ENCODE measurements at places on chromosomes 3 and 15.

DNA sequence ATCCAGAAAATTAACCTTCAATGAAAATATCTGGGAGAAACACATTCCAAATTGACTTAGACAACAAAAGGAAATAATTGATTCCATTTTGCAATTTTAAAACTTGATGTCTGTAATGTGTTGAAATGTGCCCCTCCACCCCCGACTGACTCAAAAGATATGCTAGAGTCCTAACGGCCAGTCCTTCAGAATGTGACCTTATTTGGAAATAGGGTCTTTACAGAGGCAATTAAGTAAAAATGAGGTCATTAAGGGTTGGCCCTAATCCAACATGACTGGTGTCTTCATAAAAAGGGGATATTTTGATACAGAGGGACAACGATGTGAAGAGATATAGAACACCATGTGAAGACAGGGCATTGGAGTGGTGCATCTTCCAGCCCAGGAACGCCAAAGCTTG, 153.9 kb downstream of the PDZRN3 start:
- DNase-seq, result no peak

DNA sequence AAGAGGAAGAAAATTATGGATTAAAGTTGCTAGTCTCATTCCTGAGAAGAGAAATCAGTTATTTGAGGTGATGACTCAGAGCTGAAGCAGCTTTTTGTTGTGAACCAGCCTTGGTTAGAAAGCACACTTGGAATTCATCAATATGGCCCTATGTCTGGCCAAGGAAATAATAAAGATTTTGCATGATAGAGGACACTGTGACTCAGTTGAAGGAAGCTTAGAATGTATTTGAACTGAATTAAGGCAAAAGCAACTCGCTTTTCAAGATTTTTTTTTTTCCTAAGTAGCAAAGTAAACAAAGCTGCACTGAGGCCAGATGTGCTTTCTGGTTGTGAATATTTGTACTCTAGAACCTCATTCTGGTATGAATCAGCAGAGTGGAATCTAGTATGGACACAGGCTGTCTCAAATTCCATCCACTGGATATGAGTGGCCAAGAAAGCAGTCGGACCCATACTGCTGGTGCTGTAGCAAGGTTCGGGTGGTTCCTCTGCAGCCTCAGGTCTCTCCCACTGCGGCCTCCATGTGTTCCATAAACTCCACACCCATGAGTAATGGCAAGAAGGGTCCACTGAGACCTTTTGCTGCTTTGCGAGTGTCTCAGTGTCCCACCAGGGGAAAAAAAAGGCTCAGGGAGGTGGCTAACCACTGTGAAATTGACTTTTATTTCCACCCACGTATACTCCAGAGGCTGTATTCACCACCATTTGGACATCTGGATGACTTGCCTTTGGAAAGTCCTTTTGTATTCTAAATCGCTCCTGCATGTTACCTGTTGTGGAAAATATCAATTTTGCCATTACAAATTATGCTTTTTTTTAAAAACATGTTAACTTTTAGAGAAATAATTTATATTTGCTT, 53.1 kb downstream of the TGFBR2 start:
- DNase-seq, result no peak

- DNase-seq, result no peak
Observed at GRCh38 chr3:72889310-72890165, 1.7 kb downstream of the GXYLT2 start.

- no peak for DNase-seq
Observed at GRCh38 chr15:62087671-62088352, 21.0 kb downstream of the C2CD4A start.

DNA sequence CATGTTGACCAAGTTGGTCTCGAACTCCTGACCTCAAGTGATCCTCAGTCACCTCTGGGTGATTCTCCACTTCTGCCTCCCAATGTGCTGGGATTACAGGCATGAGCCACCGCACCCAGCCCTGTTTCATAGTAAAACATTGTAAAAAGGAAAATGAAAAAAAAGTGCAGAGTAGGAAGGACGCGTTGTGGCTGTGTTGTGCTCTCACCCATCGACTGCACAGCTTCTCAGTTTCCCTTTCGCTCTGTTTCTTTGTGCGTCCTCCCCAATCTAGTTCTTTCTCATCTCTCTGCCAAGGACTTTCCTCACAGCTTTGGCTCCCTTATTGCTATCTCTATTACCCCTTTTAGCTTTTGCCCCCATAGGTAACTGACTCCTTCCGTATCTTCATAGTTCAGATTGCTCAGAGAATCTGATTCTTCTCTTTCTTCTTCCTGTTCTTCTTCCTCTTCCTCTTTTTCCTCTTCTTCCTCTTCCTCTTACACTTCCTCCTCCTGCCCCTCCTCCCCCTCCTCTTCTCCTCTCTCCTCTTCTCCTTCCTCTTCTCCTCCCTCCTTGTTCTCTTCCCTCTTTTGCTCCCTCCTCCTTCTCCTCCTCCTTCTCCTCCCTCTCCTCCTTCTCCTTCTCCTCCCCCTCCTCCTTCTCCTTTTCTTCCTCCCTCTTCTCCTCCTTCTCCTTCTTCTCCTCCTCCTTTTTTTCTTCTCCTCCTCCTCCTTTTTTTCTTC, 81.1 kb upstream of the VGLL4 start:
- DNase-seq, result no peak

GRCh38 chr15:101500865-101501551, 11.5 kb upstream of the PCSK6 start:
- DNase-seq, result no peak

- no peak for DNase-seq
Observed at GRCh38 chr15:66043264-66043663, 174.0 kb downstream of the RAB11A start.

DNA sequence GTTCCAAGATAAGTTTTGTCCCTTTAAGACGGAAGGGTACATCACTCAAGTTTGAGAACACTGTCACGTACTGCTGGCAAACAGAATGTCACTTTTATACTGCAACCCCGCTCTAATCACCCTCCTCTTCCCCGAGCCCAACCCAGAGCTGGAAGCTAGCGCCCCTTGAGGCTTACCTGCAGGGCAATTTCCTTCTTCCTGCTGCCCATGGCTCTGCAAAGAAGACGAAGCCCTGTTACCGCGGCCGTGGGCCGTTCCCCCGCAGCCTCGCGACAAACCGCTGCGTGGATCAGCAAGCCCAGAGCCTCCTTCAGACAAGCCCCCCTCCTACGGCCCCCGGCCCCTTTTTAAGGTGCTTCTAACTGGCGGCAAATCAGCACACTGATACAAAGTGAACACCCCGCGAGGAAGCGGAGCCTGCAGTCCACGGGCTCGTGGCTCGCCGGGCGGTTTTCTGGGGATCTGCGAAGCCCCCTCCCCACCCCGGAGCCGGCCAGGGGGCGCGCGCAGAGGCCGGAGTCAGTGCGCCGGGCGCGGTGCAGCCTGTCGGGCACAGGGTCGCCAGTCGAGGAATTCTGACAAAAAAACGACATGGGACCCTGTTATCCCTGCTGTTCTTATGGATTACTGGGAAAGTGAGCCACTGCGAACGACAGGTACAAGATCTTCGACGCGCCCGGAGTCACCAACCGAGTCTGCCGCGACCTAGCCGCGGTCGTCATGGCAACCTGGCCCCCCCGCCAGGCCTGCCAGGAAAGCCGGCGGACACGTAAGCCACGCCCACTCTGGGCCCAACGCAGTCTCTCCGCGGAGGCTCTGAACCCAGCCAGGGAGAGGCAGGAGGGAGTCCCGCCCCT, at the start of gene NME9:
NME9 (minus strand) TSS at position 725 of the 857 bp plus-strand sequence; CDS start at position 209, 516 bp downstream.
- peak; percentile 90 for DNase-seq

DNA sequence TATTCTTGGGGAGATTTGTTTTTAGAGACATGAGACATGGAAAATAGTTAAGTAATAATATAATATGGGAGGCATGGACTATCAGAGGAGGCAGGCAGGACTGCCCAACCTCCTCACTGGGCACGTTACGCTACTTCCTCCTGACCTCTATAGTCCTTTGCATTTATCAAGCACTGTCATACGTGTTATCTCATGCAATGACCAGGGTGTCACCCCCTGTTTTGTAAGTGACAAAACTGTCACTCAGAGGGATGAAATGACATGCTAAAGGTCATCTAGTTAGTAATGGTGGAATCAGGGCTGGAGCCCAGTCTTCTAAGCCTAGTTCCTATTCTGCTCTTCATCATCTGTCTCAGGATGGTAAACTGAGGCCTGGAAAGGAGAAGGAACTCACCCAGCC, 66.7 kb downstream of the ST6GAL1 start:
- DNase-seq, result no peak

GRCh38 chr3:130811557-130811956, 64.9 kb upstream of the PIK3R4 start:
- no peak for DNase-seq

DNA sequence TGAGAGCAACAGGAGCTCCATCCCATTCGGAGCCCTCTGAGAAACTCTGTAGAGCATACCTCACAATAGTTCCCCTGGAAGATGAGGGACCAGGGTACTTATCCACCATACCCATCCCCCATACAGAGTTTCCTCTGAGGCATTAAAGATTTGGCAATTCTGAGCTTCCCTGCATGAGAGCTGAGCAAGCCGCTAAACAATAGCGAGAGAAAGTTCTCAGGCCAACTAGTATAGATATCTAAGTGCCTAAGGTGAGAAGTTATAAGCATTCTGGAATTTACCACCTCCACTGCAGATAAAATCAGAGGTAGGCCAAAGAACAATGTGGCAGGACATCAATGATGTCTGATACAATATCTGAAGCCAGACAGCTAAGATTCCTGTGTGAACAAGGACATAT, 129.1 kb upstream of the MBNL1 start:
- DNase-seq, result no peak

DNA sequence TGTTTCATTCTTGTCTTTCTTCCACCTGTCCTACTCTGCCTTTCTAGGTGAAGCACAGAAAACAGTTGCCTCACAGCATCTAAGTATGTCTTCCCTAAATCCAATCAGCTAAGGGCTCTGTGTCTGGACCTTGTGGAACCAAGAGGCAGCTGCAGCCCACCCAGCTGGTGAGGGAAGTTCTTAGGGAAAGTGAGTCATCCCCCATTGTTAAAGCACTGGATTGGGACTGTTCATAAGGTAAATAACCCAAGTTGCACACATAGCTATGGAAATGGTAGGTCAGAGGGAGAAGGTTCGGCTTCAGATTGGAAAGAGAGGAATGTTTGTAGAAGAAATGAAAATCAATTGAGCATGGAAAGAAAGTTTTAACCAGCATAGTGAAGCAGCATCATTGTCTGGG, 18.0 kb upstream of the ARNT2 start:
- no peak for DNase-seq

DNA sequence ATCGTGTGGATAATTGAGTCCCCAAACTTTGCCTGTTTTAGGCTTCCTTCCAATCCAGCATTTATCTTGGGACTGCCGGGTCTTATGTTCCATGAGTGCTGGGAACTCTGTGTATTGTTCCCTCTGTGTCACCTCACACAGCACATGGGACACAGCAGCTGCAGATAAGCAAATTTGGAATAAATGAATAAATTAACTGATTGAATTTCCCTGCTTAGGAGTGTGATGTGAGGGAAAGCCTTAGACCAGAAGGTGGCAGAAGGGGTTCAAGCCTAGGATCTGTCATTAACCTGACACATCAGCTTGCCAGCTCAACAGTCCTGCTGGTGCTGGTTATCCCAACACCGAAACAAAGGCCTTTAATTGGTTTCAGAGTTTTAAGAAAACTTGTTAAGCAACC, 114.3 kb downstream of the OXSM start:
- peak; percentile 44 for DNase-seq

- no peak for DNase-seq
Observed at GRCh38 chr3:45967724-45968123, 24.5 kb downstream of the CXCR6 start.

DNA sequence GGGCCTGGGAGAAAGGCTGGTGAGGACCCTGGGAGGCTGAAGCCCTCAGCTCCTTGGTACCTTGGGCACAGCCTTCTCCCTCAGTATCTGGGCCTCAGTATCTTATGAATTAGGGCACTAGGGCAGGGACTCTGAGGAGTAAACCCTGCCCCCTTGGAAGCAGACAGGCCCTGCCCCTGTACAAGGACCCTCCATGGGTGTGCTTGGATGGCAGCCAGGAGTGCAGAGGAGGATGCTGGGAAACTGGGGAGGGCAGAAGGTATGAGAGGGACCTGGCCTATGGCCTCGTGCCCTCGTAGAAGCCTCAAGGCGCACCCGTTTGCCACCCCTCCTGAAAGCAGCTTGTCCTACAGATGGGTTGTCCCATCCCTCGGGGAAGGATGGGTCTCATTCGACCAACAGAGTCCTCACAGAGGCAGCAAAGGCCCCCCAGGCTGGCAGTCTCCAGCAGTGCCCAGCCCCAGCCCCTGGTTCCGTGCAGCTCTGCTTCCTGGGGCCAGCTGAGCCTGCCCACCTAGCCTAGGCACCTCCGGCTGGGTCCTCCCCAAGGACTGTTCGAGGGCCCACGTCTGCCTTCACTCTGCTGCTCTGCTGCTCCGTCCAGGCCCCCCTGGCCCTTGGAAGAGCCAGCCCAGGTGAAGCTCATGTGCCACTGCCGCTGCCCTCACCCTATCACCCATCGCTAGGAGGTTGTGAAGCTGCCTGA, 15.3 kb upstream of the SEMA3F start:
- DNase-seq, result no peak

Measured in NAMALWA (cell line).